ENCODE measurements at places on chromosomes 5 and 9.

DNA sequence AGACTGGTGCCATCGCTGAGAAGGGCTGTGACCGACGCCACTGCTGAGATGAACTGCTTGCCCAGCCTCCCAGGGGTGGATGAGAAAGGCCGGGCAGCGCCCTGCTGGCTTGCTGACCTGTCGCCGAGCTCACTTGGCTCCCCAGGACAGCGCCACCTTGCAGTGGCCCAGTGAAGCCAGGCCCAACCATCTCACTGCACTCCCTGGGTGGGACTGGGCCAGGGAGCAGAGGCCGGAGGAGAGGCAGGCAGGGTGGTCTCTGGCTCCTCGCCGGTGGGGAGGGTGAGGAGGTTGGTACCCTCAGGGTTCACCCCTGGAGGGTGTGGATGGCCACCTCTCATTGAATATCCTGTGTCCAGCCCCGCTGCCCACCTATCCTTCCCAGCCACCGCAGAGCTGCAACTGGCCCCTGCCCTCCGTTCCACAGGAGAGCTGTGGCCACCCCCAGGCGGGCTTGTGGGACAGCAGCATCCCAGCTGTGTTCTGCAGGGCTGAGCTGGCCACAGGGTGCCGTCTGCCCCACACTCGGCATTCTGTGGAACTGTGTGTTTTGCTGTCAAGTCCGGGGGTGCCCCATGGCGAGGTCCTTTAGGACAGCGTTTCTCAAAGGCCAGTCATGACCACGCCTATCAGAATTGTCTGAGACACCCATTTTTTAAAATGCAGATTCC lies 41.0 kb upstream of the FCN2 start:
- no peak for DNase-seq

- DNase-seq = no peak
Observed at GRCh38 chr5:154260224-154260927, 69.8 kb downstream of the GALNT10 start.

DNA sequence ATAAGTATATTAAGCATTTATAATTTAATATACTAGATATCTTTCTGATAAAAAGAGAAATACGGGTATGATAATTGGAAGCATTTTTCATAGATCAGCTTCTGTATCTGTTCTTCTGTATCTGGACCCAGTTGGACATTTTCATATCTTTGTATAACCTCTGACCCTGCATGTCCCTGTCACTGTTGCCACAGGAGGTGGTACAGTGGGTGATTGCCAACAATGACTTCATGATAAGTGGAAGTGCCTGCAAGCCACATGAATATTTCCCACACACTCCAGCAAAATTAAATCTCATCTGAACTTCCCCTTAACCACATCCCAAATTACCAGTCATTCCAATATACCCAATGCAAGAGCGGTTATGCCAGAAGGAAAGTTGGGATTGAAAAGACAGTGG lies 376.4 kb downstream of the ARRDC3 start:
- no peak for DNase-seq

DNA sequence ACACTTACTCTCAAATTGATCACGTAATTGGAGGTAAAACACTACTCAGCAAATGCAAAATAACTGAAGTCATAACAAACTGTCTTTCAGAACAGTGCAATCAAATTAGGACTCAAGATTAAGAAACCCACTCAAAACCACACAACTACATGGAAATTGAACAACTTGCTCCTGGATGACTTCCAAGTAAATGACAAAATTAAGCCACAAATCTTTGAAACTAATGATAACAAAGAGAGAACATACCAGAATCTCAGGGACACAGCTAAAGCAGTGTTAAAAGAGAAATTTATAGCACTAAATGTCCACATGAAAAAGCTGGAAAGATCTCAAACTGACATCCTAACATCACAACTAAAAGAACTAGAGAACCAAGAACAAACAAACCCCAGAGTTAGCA lies 540.5 kb upstream of the CDH18 start:
- no peak for DNase-seq

DNA sequence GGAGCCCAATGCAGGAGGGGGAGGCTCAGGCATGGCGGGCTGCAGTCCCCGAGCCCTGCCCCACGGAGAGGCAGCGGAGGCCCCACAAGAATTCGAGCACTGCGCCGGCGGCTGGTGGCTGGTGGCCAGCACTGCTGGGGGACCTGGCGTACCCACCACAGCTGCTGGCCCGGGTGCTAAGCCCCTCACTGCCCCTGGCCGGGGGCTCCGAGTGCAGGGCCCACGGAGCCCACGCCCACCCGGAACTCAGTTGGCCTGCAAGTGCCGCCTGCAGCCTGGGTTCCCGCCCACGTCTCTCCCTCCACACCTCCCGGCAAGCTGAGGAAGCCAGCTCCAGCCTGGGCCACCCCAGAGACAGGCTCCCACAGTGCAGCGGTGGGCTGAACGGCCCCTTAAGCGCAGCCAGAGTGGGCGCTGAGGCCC lies 780.3 kb downstream of the DTWD2 start:
- DNase-seq = no peak

- DNase-seq = no peak
Observed at GRCh38 chr9:98314381-98315066, 59.1 kb upstream of the TBC1D2 start.

- no peak for DNase-seq
Observed at GRCh38 chr9:118561051-118561450, 808.2 kb downstream of the BRINP1 start.

DNA sequence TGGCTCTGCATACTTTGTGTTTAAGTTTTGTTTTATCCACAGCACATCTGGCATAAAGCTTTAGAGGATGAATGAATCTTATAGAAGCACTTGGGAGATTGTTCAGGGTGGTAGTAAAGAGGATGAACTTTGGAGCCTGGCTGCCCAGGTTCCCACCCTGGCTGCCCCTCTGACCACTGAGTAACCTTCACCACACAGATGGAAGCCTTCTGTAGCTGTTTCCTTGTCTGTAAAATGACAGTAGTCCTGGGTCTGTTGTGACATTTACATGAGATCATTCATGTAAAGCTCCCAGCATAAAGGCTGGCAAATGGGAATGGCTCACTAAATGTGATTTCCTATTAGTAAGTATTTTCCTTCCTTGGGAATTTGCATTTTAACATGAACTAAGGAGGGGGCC lies 85.7 kb upstream of the FAM169A start:
- DNase-seq = no peak

- no peak for DNase-seq
Observed at GRCh38 chr5:37723162-37723961, 116.5 kb downstream of the GDNF start.

GRCh38 chr9:82721593-82721992 lies 341.3 kb downstream of the RASEF start:
- DNase-seq = no peak

GRCh38 chr5:125463466-125464092 lies 717.1 kb upstream of the ZNF608 start:
- no peak for DNase-seq

GRCh38 chr9:125829743-125830142 lies 82.6 kb downstream of the PBX3 start:
- DNase-seq = no peak

DNA sequence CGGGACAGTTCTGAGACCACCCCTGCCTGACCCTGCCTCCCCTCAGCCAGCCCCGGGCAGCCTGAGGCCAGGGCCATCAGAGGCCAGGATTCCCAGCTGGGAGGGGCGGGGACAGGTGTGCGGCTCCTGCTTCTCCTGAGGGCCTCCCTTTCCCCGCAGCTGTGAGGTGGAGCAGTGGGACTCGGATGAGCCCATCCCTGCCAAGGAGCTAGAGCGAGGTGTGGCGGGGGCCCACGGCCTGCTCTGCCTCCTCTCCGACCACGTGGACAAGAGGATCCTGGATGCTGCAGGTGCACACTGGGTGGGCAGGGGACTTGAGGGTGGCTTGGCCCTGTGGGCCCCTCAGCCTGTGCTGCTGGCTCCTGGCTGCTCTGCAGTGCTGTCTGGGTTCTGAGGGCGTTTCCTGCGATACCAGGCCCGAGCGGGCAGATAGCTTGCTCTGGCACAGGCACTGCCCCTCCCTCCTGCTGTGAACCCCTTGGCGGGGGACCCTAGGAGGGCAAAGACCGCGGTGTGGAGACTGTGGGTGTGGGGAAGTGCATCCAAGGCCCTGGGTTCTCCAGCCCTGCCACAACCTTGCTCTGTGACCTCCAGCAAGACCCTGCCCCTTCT lies 2.3 kb downstream of the GRHPR start:
- DNase-seq = no peak

DNA sequence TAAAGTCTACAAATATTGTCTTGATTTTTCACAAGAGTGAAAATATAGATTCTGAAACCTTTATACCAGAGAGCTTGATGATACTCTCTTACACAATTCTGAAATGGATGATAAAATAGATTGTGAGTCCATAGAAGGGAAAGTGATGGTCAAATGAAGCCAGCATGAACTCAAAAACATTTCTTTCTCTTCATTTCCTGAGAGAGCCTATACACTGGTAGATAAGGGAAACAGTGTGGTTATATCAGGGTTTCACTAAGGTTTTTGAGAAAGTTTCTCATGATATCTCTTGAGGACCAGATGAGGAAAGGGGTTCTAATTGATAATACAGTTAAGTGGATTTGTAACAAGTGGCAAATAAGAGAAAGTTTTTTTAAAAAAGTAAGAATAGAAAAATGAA lies 254.1 kb downstream of the PJA2 start:
- DNase-seq = no peak

- DNase-seq = no peak
Observed at GRCh38 chr5:139091439-139092156, 106.6 kb downstream of the SIL1 start.

DNA sequence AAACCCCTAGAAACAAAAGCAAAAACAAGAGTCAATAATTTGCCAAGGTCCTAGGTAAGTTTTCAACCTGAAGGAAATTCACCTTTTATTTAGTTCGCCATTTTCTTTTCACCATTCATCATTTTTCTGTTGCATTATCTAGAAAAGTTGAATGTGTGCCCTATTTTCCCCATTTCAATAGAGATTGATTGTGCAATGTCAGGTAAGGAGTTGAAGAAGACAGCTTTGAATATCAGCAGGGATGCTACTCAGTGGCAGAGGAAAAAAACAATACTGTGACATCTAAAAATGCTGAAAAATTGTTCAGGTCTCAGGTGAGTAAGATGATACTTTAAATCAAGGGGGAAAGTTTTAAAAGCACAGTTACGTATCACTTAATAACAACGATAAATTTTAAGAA lies 813.7 kb downstream of the DTWD2 start:
- DNase-seq = no peak

GRCh38 chr5:144464306-144464705 lies 293.6 kb downstream of the KCTD16 start:
- DNase-seq = no peak

Data from Panc1 (cell line).